Adipose tissue (tissue), 3 donors: ENCODE measurements at places on chromosomes 2 and 18. TPM values are rescaled to one million over a fixed set of nuclear protein-coding genes. Genes with fewer than 3 reads are reported as not detected.

The ICOS gene
- 0.33 TPM for polyA plus RNA-seq

The NEU4 gene
- 0.67 TPM for polyA plus RNA-seq

The DES gene
- 18.9 TPM for polyA plus RNA-seq

The LYG2 gene
- not detected for polyA plus RNA-seq

The CHRND gene
- not detected for polyA plus RNA-seq

The LAMA1 gene
- polyA plus RNA-seq: 1.5 TPM

The TNFRSF11A gene
- polyA plus RNA-seq: 0.60 TPM

The NOL4 gene
- not detected for polyA plus RNA-seq

The ASB18 gene
- not detected for polyA plus RNA-seq

The SLC40A1 gene
- polyA plus RNA-seq: 32.5 TPM

The IL36G gene
- not detected for polyA plus RNA-seq

The IL36B gene
- not detected for polyA plus RNA-seq

The SCN2A gene
- polyA plus RNA-seq: 0.02 TPM

The CTNNA2 gene
- polyA plus RNA-seq: not detected

The ALPG gene
- polyA plus RNA-seq: not detected

The LDLRAD4 gene
- 8.5 TPM for polyA plus RNA-seq

The FN1 gene
- 19.0 TPM for polyA plus RNA-seq

The GTF2A1L gene
- 1.7 TPM for polyA plus RNA-seq

The TMEM17 gene
- 2.2 TPM for polyA plus RNA-seq
